ENCODE measurements at places on chromosomes 12 and 14.
A peak's percentile ranks its signal among the peaks of the same experiment; 100 is the strongest.

DNA sequence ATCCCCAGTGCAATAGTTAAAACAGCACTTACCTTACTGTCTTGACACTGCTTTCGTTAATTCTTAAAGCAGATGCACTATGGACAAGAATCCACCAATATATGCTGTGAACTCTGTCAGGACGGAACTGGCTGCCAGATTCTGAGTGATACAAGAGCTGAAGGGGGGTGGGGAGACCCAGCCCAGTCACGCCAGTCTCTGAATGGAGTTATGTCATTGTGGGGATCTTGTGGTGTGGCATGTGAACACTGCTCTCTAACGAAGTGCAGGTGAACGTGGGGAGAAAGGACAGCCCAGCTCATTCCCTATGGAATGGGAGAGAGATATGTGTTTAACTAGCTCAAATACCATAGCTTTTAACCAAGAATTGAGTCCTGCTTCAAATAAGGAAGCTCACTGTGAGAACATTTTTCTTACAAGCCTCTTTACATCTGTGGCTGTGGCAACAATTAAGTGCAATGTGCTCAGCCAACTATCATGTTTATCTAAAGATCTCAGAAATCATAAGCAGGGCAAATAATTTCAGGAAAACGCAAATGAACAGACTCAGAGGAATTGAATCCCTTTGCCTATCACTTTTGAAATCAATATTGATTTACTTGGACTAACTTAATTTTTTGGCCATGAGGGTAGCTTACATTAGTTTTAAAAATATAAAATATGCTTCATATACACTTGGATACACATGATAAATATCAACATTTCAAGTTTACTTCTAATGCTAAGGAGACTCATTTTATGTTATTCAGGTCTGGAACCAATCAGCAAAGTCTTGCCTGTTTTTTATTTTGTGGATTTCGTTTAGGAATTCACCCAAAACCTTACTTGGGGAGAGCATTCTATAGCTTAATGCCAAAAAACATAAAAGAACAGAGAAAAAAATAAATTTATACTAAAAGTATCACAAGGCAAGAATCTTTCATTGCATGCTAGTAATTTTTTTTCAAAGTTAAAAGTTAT, at the start of gene LUM:
Gene LUM, minus strand, starts transcription at position 129 of the 960 bp plus-strand sequence. CDS start 2,515 bp downstream, outside the sequence.
- DNase-seq, result peak; percentile 72

GRCh38 chr14:68894123-68894522, 85.0 kb downstream of the ACTN1 start:
- no peak for DNase-seq

DNA sequence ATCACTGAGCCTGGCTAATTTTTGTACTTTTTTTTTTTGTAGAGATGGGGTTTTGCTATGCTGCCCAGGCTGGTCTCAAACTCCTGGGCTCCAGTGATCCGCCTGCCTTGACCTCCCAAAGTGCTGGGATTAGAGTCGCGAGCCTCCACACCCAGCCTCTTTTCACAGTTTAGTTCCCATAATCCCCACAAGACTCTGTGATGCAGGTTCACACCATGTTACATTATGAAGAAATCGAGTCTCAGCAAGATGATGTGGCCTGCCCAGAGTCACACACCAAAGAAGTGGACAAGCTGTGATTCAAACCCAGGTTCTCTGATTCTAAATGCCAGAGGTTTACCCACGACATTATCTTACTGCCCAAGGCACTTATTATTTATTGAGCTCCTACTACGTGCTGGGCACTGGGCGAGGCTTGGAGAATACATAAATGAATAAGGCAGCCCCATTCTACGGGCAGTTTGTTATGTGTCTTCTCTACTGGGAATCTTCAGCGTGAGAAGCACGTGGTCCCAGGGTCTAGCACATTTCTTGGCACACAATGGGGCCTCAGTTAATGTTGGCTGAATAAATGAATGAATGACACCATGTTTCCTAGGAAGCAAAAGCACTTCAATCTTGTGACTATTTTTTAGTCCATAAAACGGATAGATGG, 23.5 kb upstream of the OASL start:
- DNase-seq, result no peak

GRCh38 chr12:117100851-117101673, 1.8 kb upstream of the TESC start:
- no peak for DNase-seq

DNA sequence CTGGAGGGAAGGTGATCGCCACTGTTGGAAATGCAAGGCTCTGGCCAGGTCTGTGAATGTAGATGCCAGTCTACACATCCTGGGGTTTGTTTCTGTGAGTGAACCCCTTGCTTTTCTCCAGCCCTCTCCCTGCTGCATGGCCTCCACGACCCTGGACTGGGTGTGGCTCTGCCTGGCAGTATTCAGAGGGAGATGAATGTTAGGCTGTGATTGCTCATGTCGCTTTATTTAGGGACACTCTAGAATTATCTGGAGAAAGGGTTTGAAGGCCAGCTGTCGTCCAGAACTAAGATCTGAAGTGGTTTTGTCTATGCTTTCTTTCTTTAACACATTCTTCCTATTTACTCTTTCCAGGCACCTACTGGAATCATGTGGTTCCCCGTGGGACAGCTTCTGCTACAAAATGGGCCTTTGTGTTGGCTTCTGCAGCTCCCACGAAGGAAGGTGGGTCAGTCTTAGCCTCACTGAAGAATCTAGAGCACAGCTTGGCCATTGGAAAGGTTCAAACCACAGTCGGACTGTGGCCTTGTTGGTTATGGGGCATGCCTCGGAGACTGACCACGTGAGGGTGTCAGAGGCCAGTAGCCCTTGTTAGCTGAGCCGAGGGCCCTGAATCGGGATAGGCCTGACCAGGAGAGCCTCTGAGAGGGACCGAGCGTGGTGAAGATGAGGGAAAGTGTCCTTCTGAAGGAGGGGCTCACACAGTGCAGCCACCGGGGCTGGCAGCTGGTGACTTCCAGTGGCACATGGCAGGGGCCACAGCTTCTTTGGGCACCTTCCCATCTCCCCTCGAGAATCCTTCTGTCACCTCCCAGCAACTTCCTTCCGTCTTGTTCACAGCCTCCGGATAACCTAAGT, 59.1 kb downstream of the ANKRD9 start:
- no peak for DNase-seq

DNA sequence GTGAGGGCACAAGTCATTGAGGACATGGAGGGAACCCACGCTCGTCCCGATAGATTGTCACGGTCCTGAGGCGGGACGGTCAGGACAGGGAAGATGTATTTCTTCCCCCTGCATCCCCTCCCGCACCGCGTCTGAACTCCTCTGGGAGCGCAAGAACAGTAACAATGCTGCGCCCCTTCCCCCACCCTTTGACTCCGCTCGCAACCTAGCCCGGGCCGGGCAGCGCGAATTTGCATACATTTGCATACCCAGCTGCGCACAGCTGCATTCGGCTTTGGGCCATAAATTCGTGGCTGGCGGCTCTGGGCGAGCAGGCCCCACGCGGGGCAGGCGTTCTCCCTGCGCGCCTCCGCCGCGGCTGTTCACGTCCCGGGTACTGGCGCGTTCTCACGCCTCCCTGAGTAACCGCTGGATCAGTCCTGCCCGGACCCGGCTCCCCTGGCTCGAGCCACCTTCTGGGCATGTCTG, 29.0 kb upstream of the SMUG1 start:
- no peak for DNase-seq

- DNase-seq, result no peak
Observed at GRCh38 chr12:98873776-98874175, 228.7 kb downstream of the APAF1 start.

DNA sequence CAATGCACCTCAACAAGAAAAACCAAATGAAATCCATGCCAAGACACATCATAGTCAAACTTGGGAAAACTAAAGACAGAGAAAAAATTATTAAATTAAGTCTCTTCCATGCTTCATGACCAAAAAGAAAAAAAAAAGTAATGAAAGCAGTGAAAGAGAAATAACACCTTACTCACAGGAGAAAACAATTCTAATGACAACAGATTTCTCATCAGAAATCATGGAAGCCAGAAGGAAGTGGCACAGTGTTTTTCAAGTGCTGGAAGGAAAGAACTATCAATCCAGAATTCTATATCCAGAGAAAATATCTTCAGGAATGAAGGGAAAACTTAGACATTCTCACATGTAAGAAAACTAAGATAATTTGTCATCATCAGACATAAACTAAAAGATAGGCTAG, 71.1 kb upstream of the NUDT4 start:
- DNase-seq, result no peak

DNA sequence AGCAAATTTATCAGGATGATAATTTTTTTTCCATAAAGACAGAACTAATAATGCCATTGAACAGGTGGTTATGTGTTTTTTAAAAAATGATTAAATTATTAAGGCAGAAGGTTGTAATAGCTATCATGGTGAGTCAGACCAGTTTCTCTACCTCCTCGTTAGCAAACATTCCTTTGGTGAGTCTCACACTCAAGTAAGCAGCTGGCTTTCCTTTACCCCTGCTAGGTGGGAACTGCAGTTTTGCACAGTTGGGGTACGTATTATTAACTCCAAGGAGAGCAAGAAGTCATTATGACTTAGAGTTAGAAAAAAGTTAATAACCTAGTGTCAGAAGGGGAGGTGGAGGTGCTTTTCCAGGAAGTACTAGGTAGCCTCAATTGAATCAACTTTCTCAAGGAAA, 165.3 kb downstream of the SNAPC1 start:
- peak; percentile 63 for DNase-seq

GRCh38 chr12:52741375-52742195, 35.6 kb downstream of the KRT76 start:
- DNase-seq, result peak; percentile 51

- no peak for DNase-seq
Observed at GRCh38 chr14:72597252-72598233, 296.4 kb downstream of the DPF3 start.

- DNase-seq, result no peak
Observed at GRCh38 chr12:54134850-54135249, 53.9 kb downstream of the SMUG1 start.

GRCh38 chr12:26032290-26032689, 73.8 kb downstream of the RASSF8 start:
- DNase-seq, result no peak

DNA sequence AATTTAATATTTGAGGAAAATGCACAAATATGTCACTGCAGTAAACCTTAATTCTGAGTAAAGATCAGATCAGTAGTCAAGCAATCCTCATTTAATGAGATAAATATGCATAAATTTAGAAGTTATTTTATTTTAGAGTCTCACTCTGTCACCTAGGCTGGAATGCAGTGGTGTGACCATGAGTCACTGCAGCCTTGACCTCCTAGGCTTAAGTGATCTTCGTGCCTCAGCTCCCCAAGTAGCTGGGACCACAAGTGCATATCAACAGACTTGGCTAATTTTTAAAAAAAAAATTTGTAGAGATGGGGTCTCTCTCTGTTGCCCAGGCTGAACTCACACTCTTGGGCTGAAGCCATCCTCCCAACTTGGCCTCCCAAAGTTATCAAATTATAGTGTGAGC, 41.3 kb downstream of the LMO3 start:
- no peak for DNase-seq

DNA sequence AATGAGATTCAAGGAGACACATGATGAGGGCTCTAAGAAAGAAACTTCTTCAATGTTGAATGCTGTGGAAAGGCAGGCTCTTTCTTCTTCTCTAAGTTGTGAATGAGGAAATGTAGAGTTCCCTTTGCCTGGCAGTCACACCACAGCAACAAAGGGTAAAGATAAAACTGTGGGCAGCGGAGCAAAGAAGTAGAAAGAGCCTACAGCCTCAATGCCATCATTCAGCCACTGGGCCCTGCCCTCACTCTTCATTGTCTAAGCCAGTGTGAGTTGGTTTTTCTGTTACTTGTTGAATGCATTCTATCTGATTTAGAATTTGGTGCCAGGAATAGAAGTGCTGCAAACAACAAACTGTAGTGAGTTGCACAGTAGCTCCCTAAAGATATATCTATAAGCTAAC, 12.2 kb downstream of the SDR9C7 start:
- no peak for DNase-seq

DNA sequence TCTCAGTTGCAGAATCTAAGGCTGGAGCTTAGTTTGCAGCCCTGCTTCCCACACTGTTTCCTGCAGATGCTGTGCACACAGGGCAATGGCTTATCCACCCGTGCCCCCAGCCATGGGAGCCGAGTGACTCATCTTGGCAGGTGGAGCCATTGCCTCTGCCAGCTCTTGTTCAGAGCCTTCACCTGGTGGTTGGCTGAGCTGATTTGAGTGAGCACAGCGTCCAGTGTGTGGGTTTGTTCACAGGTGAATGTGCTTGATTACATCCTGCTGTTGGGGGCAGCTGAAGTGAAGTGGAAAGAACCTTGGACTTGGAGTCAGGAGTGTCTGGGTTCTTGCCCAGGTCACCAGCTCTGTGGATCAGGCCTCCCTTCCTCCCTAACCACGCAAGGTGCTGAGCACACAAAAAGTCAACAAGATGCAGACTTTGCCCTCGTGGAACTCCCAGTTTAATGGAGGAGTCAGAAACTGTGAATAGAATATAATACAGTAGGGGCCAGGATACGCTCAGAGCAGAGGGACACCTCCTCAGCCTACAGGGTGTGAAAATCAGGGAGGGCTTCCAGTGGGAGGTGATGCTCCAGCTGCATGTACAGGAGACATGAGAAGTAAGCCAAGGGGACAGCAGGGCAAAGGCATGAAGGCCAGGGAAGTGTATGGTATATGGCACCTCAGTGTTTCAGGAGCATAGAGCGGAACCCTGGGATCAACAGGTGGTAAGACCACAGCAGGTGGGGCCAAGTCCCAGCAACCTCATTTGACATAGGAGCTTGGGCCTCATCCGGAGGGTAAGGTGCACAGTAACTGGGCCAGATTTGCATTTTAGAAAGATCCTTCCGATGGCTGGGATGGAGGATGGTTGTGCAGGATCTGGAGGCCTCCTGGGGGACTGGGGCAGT, 22.8 kb downstream of the JDP2 start:
- DNase-seq, result peak; percentile 35

DNA sequence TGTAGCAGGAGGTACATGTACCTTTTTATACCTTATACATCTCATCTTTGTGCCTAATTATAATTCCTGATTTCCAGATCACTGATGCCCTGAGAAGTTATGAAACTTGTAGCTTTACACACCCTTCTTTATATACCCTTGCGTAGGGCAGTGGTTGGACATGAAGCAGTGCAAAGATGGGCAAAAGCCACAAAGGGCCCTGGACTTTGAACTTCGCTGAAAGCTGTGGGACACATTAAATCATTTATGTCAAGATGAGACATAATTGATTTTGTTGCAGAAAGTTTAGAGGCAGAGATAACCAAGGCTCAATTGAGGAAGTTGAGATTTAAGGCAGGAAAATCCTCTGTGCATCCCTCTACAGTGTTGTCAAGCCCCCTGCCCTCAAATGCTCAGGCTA, 170.0 kb downstream of the SLC2A13 start:
- DNase-seq, result no peak

DNA sequence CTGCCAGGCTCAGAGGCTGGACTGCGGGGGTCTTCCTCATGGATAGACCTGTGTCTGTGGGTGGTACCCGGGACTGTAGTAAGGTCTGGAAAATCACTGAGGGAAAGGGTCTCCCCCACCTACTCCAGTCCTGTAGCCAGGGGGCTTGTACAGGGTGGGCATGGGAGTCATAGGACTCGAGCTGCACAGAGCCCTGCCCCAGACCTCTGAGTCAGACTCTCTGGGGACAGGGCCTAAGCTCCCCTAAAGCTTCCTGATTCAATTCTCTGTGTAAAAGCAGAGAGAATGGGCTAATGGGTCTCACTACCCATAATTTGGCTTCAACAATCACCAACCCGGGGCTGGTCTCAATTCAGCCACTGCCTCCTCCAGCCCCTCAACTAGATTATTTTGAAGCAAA, 27.0 kb downstream of the LRTM2 start:
- no peak for DNase-seq

Measured in astrocyte of the spinal cord (primary cell).